GM12891 (cell line): ENCODE measurements at places on chromosomes 5 and 9.
A peak's percentile ranks its signal among the peaks of the same experiment; 100 is the strongest.

GRCh38 chr5:17890501-17890900, 256.2 kb downstream of the TAF11L14 start:
- DNase-seq, result no peak

GRCh38 chr9:34669809-34670562, 7.5 kb upstream of the CCL27 start:
- DNase-seq, result no peak

DNA sequence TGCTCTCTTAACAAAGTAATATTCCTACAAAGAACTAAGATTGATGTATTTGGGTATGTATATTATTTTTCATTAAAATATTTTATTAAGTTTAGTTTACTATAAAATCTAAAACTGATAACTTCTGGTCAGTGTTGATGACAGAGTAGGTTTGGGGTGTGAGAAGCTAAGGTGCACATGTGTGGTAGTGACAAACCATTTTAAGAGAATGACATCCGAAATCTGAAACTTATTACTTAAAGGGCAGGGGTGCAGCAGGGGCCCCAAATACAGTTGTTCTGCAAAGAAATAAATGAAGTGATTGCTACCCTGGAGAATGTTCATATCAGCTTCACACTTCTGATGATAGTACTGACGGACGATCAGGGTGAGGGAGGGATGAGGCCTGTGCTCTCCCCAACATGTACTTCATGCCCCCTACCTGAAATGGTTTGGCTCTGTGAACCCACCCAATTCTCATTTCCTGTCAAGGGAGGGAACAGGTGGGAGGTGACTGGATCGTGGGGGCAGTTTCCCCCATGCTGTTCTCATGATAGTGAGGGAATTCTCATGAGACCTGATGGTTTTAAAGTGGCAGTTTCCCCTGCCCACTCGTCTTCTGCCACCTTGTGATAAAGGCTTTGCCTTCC, 125.3 kb upstream of the RFX3 start:
- no peak for DNase-seq

- DNase-seq, result peak; percentile 41
These were observed at the start of gene ARHGEF28 for GRCh38 chr5:73625944-73626811. Gene ARHGEF28, plus strand, starts transcription at chr5:73626196. Its CDS starts 58,656 bp downstream, at chr5:73684852.

DNA sequence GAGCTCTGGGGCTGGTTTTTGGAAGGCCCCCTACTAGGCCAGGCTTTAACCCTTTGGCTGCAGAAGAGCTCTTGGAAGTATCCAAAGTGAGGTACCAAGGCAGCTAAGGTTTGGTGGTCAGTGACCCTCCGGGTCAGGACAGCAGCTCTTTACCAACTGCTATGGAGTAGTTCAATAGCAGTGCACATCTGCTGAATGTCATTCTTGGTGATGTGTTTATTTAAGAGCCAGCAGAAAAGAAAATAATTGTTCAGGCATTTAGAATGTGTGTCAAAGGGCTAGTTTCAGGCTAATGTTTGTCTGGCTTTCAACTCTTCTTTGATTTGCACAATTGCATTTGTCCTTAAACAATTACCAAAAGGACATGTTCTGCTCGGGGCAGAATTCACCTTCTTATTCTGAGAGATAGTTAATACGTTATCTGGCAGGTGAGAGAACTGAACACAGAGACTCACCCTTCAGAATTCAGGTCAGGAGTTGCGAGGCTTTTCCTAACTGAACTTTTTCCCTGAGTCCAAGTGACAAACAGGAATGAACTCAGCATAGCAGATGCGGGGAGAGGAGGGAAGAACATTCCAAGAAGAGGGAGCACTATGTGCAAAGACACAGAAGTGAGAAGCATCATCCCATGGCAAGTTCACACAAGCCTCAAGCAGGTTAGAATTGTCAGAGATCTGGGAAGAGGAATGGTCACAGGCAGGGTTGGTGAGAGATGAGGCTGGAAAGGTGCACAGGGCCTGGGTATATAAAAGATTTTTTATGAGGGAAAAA, 556.7 kb upstream of the TLE4 start:
- no peak for DNase-seq

- DNase-seq, result no peak
These were observed 56.5 kb downstream of the SLC27A6 start for GRCh38 chr5:129021744-129022143.

- DNase-seq, result peak; percentile 17
These were observed 39.0 kb downstream of the SMARCA2 start for GRCh38 chr9:2053883-2054845.

DNA sequence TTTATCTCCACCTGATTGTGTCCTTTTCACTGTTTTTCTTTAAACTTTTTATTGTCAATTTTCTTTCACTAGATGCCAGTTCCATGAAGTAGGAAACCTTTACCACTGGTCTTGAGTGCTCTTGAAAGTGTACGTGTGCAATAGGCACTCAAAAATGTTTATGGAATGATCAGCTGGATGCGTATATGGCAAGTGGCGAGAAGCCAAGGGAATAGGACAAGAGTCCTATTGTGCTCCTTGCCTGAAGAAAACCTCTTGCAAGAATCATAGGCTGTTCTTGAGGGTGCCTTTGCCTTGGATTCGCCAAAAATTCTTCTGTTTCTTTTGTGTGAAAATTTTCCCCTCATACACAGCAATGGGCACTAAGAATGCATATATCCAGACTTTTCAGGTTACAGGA, 97.7 kb downstream of the GHR start:
- no peak for DNase-seq

DNA sequence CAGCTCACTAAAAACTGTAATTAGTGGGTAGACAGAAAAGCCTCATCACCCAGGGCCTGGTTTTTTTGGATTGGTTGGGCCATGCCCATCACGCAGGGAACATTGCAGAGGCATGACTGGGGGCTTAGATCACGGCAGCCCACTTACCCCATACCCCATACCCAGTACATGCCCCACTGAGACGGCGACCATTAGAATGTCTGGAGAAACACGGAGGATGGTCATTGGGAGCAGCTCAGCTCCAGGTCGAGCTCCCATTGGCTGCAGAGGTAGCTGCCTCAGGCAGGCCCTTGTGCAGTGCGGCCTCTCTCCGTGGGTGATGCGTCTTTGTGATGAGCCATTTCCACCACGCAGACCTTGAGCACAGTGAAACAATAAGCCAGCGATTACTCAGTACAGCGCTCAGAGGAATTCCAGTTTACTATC, 204.0 kb downstream of the GADD45G start:
- no peak for DNase-seq

- no peak for DNase-seq
These were observed 90.8 kb downstream of the HRH2 start for GRCh38 chr5:175748650-175749049.
